NCI-H2081 treated with DMSO at 0.1 percent for 48 hours (cell line): ENCODE measurements at places on chromosomes 12 and 14.
A peak's percentile ranks its signal among the peaks of the same experiment; 100 is the strongest.

DNA sequence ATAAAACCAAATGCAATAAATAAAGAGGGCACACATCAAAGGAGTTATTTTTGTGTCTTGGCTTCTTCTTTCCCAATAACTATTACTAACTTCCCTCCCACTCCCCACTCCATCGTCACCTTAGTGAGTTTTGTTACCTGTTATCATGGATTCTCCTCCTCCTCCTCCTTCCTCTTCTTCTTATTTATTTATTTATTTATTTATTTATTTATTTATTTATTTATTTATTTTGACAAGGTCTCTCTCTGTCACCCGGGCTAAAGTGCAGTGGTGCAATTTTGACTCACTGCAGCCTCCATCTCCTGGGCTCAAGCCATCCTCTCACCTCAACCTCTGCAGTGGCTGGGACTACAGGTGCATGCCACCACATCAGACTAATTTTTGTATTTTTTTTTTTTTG lies 26.4 kb downstream of the WIF1 start:
- no peak for DNase-seq

DNA sequence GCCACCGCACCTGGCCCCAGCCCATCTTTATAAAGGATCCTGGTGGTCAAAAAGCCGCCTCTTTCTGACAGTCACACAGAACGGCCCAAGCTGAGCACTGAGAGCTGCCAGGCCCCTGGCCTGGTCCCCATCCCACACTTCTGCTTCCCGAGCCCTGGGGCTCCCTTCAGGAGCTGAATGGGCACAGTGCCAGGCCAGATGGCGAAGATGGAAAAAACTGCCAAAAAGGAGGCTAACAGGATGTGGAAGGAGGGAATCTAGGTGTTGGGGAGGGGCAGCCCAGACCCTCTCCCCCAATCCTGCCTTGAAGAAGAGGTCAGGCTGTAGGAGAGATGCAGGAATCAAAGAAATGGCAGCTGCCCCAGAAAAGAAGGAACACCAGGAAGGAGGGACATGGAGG lies 5.0 kb downstream of the LPAR5 start:
- no peak for DNase-seq

GRCh38 chr12:130644566-130644965 lies 71.5 kb downstream of the RIMBP2 start:
- no peak for DNase-seq

GRCh38 chr12:10305411-10305810 lies 2.3 kb upstream of the KLRD1 start:
- DNase-seq: no peak

GRCh38 chr14:68575426-68575825 lies 217.4 kb downstream of the ZFP36L1 start:
- no peak for DNase-seq

DNA sequence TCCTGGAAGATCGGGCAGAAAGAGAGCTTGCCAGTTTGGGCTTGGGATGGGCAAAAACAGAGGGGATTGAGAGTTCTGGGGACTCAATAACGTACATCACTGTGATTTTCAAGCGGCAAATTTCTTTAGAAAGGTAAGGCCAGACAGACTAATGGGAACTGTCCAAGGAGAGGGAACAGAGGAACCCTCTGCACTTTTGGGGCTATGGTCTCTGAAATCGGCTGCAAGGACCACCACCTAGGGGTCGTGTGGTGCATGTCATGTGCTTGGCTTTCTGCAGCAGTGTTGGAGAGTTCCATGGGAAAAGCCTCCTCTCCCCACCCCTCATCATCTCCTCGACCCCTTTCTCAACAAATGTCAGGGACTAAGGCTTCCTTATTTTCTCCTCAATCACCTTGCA lies 79.6 kb downstream of the PPM1A start:
- DNase-seq: no peak

DNA sequence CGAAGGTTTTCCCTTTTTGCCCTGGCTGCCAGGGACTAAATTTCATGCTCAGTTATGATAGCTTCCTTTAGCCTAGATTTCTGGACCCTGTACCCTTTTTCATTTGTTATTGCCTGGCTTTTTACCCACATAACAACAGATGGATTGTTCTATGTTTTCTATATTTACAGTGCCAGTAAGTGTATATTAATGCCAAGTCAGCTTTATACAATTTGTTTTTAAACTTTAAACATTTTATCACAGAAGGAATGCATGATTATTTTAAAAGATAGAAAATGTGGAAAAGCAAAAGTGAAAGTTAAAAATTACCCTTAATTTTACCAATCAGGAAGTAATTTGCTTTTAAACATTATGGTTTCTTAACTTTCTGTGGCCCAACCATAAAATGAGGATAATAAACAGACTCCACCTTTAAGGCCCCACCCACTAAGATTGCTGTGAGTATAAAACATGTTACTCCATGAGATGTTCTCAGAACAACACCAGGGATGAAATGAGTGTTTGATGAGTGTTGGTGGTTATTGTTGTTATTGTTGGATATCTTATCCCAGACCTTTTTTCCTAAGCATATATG lies 496.8 kb downstream of the EGLN3 start:
- no peak for DNase-seq

- no peak for DNase-seq
Measured at GRCh38 chr14:97458661-97459579, 661.7 kb downstream of the VRK1 start.

- no peak for DNase-seq
Measured at GRCh38 chr12:52519387-52519703, 849 bp downstream of the KRT5 start.

DNA sequence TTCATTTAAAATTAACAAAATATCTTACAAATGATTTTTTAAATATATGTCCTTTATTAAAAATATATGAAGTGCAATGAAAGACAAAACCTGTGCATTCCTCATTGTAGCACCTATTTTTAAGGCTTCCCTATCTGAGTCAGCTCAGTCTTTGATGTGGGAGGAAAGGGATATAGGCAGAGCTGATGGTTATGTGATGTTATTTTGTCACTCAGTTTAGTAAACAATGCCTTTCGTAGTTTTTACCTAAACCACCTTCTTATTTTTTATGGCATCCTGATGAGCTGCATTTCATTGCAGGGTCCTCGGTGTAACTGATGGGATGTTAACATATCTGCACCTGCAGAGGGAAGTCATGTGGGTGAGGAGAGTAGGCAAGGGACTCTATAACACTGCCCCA lies 58.9 kb upstream of the FRMD6 start:
- no peak for DNase-seq

DNA sequence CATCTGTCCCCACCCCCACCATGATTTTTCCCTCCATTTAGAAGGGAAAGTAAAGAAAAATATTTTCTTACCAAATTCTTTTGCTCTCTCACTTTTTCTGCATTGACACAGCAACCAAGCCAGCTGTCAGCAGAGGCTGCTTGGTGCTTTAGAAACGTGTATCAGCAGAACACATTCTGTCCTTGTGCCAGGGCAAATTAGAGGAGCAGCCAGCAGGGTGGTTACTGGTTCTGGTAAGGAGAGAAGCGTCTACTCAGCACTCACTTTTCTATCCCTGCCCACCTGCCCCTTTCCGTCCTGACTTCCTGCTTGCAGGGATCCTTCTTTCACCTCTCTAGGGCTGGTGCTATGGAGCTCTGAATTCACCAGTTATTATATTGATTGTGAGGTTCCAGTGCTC lies 327.5 kb upstream of the PDE3A start:
- DNase-seq: no peak

DNA sequence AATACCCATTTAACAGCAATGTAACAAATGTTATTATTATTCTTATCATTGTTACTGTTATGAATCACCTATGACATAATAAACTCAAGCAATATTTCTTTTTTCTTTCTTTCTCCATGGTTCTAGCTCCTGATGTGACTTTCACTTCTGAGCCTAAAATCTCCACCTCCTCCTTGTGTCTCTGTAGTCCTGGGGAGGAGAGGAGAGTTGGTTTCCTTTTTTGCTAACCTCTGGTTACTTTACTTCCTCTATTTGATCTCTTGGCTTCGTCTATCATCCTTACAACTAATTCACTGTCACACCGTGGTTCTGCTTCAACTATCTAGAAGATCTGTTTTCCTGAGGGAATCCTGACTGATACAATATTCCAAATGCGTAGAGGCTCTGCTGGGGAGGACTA lies 456.6 kb downstream of the VRK1 start:
- DNase-seq: no peak

- DNase-seq: no peak
Measured at GRCh38 chr12:47882781-47883546, 21.8 kb downstream of the VDR start.

- DNase-seq: no peak
Measured at GRCh38 chr14:40806471-40806870, 800.2 kb upstream of the LRFN5 start.

DNA sequence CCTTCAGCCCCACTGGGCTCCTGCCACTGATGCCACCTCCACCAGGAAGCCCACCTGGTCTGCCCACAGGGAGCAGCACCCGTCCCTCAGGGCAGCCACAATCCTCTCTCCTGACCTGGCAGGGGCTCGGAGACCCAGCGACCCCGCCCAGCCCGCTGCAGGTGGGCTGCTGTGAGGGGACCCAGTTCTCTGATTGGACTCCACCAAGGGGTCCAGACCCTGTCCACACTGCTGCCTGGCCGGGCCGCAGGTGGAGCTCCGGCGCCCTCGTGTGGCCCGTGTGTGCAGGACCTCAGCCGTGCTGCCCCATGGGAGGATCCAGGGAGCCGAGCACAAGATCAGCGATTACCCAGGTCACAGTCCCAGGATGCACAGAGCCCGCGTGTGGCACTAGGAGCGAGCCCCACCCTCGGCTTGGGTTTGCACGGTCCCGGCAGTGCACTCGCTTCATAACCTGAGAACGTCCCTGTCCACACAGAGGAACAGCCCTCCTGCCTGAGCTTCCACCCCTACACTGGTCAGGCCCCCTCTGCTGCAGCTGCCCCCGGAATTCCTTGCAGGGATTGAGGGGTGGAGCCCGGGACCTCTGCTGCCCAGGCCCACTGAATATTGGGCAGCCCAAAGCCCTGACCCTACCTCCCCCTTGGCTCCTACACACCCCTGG lies 35.4 kb upstream of the TMEM179 start:
- no peak for DNase-seq

- DNase-seq: no peak
Measured at GRCh38 chr12:122835750-122836026, 431 bp downstream of the HIP1R start.

DNA sequence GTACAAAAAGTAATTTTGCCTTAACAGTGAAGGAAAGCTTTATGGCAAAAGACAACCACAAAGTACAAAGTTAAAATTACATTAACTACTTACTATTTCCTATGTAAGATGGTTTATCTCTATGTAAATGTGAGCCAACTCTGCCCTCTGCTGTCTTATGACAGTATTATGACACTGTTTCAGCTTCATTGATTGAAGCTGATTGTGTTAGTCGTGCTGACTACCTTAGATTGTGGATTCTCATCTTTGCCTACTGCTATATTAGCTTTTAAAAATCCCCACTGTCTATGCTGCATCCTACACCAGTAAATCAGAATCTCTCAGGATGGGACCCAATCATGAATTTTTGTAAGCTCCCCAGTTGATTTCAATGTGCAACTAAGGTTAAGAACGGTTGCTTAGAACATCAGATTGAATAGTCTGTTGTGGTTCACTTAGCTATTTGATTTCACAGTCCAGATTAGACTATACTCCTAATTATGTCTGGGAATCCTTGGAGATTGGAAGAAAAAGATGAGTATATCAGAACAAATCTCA lies 12.2 kb upstream of the SPTB start:
- peak; percentile 44 for DNase-seq

- DNase-seq: no peak
Measured at GRCh38 chr12:121837680-121838079, 21.0 kb downstream of the HPD start.

GRCh38 chr12:51593021-51593420 lies 2.0 kb downstream of the SCN8A start:
- no peak for DNase-seq

GRCh38 chr12:54207539-54208294 lies 18.9 kb upstream of the SMUG1 start:
- no peak for DNase-seq

DNA sequence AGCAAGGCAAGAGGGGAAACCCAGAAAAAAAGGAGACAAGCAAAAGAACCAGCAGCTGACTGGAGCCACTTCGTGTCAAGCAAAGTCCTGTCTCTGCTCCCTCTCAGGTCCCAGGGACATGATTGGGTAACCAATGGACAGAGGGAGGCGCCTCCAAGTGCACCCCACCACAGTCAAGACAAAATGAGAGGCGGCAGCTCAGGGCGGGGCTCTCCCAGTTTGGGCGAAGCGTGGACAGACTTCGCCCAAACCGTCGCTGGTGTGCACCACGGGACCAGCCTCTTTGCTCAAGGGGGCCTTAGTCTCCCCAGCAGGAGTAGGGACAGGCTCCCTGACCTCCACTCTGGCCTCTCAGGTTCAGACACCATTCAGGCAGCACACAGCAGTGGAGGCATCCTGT lies 1.5 kb upstream of the BEGAIN start:
- no peak for DNase-seq

GRCh38 chr12:124475295-124476010 lies 92.0 kb downstream of the NCOR2 start:
- DNase-seq: no peak

DNA sequence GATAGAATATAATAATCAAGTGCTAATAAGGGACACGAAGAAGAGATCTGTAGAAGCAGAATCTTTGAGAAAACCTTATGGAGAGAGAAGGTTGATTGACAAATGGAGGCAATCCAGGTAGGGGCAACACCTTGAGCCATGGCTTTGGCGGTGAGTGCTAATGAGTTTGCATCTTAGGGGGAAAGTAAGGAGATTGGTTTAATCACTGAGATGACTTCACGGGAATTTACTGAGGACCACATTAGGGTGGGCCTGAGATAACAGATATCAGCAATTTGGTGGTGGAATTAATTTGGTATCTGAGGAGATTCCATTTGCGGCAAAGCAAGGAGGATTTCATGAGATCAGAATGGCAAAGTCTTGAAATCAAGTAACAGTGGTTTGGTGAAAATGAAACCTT lies 1.8 kb upstream of the LARP4 start:
- no peak for DNase-seq

- DNase-seq: no peak
Measured at GRCh38 chr12:124073356-124074035, 100.5 kb downstream of the ZNF664 start.

DNA sequence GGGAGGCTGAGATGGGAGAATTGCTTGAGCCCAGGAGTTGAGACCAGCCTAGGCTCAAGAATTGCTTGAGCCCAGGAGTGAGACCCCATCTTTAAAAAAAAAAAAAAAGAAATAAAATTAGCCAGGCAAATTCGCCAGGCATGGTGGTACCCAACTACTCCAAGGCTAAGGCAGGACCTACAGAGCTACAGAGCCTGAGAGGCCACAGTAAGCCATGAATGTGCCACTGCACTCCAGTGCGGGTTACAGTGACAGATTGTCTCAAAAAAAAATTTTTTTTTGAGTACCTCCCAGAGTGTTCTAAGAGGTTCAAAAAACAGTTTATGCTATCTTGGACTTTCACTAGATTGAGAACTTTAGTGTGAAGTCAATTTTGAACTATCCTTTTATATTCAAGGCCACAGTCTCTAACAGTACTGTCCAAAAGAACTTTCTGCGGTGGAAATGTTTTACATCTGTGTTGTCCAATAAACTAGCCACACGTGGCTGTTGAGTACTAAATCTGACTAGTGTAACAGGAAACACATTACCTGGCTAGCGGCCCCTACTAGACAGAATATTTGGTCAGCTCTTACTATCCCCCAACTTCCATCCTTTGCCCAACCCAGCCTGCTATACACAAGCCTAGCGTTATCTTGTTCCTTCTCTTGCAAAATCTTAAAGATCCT lies 2.4 kb downstream of the RPL36AL start:
- DNase-seq: no peak

GRCh38 chr14:105151838-105152793 lies 16.5 kb downstream of the JAG2 start:
- DNase-seq: no peak
